Lower leg skin (tissue), 4 donors: ENCODE measurements at places on chromosomes 4 and X.

DNA sequence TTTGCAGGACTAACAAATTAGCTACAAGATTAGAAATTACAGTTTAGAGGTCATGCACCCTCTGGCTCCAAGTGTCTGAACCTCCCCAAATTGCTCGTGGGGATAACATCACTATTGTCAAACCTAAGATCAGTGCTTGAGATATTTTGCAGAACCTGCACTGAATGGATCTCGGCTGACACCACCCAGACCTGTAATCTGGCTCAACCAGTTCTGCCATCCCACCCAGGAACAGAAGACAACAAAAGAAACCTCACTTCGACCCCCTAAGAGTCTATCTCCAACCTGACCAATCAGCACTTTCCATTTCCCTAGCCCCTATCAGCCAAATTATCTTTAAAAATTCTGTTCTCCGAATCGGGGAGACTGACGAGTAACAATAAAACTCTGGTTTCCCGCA is 318.7 kb downstream of the NAP1L3 start:
- DNase-seq = no peak

GRCh38 chr4:7377223-7377865 is 57.4 kb downstream of the PSAPL1 start:
- DNase-seq = no peak

DNA sequence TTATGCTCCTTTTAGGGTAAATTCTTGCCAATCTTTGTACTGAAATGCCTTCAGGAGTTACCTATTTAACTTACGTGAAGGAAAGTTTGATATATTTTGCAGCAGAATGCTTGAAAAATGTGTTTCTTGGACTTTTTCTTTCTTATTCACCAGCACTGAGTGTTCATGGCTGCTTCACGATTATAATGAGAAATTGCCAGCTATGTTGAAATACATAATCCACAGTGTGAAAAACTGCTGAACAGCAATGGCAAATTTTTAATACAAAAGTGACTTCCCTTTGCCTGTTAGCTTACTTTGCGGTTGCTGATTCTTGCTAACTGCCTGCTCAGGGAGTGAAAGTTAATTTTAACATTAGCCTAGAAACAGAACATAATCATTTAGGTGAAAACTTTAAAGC is 153.8 kb upstream of the SLC4A4 start:
- DNase-seq = no peak

DNA sequence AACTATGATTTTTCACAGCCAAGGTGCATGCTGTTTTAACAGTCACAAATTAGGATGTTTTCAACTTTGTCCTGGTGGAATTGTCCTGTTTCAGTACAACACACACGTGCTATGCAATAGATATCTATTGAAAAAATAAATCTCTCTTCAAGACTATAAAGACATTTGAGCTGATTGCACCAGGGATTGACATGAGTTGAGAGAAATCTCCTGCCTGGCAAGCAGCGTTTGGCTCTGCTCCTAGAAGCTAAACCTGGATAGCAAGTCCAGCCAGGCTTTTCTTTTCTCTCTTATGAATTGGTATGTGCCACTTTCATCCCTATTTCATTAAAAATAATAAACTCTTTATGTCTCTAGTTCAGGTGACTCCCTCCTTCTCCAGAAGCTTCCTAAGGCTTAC is 16.6 kb upstream of the NPNT start:
- no peak for DNase-seq

GRCh38 chr4:105458001-105458400 is 15.9 kb downstream of the PPA2 start:
- no peak for DNase-seq

GRCh38 chrX:12681047-12681446 is 110.2 kb upstream of the PRPS2 start:
- no peak for DNase-seq

DNA sequence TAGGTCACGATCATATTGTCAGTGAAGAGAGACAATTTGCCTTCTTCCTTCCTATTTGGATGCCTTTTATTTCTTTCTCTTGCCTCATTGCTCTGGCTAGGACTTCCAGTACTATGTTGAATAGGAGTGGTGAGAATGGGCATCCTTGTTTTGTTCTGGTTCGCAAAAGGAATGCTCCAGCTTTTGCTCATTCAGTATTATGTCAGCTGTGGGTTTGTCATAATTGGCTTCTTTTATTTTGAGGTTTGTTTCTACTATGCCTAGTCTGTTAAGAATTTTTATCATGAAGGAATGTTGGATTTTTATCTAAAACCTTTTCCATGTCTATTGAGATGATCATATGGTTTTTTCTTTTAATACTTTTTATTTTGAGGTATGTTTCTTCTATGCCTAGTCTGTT is 152.3 kb upstream of the MAD2L1 start:
- DNase-seq = no peak

- DNase-seq = no peak
Measured at GRCh38 chrX:71995122-71995521, 84.5 kb downstream of the NHSL2 start.

DNA sequence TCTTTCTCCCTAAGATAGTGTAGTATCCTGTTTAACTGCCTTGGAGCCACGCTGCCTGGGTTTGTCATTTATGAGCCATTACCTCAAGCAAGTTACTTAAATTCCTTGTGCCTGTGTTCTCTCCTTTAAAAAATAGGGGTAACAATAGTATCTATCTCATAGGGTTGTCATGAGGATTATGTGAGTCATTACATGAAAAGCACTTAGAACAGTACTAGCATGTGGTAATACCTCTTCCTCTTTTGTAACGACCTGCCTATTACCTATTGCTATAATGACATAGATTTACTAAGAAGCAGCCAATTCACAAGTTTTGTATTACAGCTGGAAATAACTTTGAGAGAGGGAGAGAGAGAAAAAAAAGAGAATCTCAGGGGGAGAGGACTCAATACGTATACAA is 834.7 kb downstream of the RAPGEF2 start:
- DNase-seq = no peak

- no peak for DNase-seq
Measured at GRCh38 chrX:155113097-155113496, 41.8 kb downstream of the BRCC3 start.

- no peak for DNase-seq
Measured at GRCh38 chrX:43693602-43694406, 37.7 kb downstream of the MAOA start.

DNA sequence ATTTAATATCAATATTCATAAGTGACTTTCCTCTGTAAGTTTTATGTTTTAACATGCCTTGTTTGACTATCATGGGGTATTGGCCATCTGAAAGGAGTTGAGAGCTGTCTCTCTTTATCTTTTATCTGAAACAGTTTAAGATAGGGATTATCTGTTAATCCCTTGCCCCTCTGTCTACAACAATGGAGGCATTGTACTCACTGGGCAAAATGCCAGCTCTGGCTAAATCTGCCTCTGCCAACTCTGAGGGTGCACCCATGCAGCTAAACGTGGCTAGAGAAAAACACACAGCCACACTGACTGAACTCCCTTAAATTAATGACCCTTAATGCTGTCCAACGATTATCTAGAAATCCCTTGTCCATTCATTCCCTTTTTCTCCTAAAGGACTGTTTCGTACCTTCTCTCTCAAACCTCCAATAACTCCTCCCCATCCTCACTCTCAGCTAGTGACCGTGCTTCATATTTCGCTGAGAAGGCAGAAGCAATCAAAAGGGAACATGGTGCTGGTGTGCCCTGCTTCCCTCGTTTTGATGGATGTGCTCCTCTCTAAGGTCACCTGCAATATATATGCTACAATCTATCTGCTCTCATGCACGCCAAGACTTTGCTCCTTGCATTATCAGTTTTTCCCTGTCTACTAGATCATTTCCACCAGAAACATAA is 10.3 kb downstream of the PHKA2 start:
- no peak for DNase-seq

GRCh38 chrX:120450163-120450562 is 18.9 kb downstream of the LAMP2 start:
- DNase-seq = no peak

DNA sequence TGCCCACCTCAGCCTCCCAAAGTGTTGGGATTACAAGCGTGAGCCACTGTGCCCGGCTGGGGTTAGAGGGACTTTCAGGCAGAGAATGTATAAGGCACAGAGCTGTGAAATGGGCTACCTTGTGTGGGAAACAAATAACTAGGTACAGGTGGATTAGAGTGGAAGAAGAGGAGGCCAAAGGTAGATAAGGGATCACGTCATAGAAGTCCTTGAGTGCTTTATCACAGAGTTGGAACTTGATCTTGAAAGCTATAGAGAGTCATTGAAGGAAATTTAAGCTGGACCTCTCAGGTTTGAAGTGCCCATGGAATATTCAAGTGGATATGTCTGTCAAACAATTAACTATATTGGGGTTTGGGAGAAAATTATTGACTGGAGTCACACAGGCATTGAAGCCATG is 8.4 kb downstream of the N4BP2 start:
- DNase-seq = no peak

GRCh38 chrX:88604433-88605221 is 142.4 kb upstream of the CPXCR1 start:
- DNase-seq = no peak

- DNase-seq = no peak
Measured at GRCh38 chrX:17579026-17579425, 158.3 kb upstream of the SCML1 start.

DNA sequence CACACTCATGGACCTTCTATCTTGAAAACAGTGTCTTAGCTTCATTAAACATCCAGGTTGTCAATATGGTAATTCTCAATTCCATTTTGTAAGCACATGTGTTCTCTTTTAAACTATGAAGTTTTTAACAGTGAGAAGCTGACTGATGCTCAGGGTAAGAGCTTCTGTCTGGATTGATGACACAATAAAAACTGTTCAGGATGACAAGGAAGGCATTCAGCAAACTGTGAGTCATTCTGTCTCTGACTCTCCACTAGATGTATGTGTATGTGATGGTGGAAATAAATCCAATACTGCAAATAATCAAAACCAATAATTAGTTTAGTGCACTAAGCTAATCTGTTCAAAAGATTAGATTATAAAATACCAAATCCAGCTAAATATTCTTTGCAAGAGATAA is 115.3 kb upstream of the ARX start:
- DNase-seq = no peak

DNA sequence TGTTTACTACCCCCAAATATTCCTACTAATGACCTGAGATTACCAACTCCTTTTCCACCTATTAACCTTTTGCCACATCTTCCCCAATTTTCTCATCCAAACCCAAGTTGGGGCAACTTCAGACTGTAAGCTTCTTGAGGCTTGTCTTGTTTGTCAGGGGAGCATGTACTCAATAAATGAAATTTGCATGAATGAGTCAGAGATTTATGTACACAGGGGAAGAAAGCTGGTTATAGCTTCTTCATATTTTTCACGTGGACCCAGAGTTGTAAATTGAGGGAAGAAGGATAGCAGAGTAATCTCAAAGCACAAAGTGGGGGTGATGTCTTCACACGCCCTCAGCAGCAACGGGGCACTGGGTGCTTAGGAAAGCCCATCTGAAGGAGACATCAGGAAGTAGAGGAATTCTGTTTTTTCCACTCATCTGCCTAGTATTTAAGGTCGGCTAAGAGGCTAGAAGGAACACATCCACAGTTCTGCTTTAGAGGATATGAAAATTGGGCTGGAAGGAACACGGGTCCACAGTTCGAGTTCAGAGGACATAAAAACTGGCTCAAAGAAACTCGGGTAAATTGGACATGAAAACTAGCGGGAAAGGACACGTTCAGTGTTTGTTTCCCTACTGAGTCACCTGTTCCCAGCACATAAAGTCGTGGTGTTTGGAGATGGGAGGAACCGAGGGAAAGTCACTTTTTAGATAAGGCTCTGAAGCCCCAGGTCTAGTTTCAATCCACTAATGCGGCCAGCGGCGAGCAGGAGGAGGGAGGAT is 696 bp upstream of the CA5B start:
- DNase-seq = no peak

- no peak for DNase-seq
Measured at GRCh38 chr4:6681191-6681590, 12.5 kb upstream of the S100P start.

GRCh38 chr4:48247142-48247877 is 22.3 kb downstream of the TEC start:
- no peak for DNase-seq

DNA sequence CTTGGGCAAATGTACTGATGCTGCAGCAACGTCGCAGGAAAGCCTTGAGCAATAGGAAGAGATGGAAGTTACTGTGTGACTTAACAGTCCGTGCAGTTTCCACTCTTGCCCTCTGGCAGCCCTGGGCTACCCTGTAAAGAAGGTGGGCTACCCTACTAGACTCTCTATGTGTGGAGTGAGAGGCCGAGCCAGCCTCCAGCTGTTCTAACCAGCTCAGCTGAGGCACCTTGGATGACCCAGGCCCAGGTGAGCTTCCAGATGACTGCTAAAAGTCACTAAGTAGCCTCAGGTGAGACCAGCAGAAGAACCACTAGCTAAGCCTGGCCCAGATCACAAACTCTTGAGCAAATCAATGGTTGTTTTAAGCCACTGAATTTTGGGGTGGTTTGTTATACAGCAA is 34.9 kb upstream of the PPP2R2C start:
- peak; percentile 9 for DNase-seq

DNA sequence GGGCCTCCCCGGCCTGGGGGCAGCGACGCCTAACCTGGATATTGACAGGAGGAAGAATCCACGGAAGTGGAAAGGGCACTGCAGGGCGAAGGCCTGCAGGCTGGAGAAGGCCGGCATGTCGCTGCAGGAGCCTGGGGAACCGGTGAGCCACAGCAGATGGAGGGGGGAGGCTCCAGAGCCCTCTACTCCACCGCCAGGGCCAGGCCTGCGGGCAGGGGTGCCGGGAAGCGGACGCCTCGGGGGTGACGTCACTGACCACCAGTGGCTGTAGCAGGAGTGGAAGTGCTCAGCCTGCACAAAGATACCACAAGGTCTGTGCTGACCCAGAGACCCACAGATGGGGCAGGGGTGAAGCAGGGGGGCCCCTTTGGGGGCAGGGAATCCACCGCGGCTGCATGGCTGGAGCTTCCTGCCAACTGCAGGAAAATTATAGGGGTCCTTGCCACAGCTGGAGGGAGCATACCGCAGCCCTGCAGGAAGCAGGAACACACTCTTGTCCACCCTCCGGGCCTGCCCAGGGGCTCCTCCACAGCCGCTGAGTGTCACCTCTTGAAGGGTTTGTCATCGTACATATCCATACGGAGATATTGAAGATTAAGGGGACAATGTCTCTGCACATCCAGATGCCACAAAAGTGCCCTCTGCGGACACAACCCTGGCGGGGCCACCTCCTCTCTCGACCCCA is 7.6 kb upstream of the HTRA3 start:
- DNase-seq = no peak

- no peak for DNase-seq
Measured at GRCh38 chr4:187139141-187139540, 415.5 kb upstream of the FAT1 start.

GRCh38 chr4:40289366-40290188 is 45.6 kb upstream of the CHRNA9 start:
- no peak for DNase-seq

- DNase-seq = no peak
Measured at GRCh38 chr4:14294611-14295010, 667.1 kb upstream of the BOD1L1 start.
